ENCODE measurements at places on chromosomes 11 and 22. TPM values are rescaled to one million over a fixed set of nuclear protein-coding genes. Genes with fewer than 3 reads are reported as not detected.

Gene PARVG
- total RNA-seq = 3.5 TPM

GRCh38 chr22:44256085-44256484, 56.7 kb downstream of the SHISAL1 start:
- DNase-seq = no peak

- DNase-seq = no peak
Measured at GRCh38 chr11:7167976-7168740, 79.4 kb downstream of the RBMXL2 start.

DNA sequence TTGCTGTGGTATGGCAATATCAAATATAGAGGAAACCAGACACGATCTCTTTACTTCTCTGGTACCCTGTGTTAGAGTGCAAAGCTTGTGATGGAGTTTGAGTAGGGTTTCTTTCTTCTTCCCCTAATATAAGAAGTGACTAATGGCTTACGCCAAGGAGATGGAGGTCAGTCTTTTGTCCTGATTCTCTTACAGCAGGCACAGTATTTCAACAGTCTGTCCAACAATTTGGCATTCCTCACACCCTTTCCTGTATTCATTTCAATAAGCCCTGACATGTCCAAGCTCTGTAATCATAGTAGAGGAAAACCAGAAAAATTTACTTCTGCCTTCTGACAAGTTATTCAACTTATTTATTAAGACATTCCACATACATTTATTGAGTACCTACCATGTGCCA, 546.2 kb downstream of the TMEM135 start:
- DNase-seq = no peak

Measured in Right ventricle myocardium superior (tissue), 1 donor.